ENCODE measurements at places on chromosomes 3 and 15.

- DNase-seq: no peak
Measured at GRCh38 chr15:73982222-73982962, 9.7 kb downstream of the STOML1 start.

DNA sequence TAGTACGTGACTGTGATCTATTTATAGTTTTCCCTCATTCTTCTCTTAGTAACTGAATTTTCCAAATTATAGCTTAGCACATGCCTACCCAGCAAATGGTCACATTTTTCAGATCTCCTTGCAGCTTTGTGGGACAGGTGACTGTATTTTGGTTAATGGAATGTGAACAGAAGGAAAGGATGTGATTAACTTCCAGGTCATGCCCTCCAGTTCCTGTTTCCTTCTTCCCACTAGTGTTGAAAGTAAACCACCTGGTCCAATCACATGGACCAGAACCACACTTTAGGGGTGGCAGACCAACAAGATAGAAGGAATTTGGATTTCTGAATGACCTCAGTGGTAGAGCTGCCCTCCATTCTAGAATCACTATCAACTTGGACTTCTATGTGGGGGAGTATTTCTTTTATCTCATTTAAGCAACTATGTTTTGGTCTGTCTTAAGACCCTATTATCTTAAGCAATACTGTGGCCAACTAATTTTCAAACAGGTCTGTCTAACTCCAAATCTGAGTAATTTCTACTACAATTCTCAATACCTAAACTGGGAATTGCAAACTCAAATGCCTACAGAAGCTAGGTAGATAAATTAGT, 76.0 kb upstream of the TSC22D2 start:
- no peak for DNase-seq

GRCh38 chr3:171458071-171458863, 1.9 kb downstream of the TNIK start:
- DNase-seq: no peak

- no peak for DNase-seq
Measured at GRCh38 chr3:10529809-10530208, 24.4 kb upstream of the ATP2B2 start.

DNA sequence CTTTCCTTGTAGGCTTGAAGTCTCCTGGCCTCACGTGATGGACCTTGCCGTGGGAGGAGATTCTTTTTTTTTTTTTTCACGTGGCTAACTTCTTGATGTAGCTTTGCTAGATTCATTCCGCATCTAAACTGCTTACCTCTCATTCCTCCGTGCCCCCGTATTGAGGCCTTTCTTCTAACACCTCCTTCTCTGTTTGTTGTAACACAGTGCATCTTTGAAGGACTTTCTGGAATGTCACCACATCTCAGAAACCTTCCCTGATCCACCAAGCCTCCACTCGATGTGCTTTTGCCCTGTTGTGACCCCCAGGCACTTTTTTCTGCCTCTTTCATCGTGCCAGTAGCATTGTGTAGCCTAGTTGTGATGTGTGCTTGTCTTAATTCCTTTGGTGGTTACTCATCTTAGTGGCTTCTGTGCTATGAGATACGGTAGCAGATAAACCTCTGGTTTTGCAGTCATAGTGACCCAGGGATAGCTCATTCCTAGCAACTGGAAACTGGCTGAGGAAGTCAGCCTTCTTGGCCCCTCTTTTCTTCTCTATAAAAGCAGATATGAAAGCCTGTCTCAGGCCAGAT, 1.6 kb upstream of the BNC1 start:
- DNase-seq: no peak

DNA sequence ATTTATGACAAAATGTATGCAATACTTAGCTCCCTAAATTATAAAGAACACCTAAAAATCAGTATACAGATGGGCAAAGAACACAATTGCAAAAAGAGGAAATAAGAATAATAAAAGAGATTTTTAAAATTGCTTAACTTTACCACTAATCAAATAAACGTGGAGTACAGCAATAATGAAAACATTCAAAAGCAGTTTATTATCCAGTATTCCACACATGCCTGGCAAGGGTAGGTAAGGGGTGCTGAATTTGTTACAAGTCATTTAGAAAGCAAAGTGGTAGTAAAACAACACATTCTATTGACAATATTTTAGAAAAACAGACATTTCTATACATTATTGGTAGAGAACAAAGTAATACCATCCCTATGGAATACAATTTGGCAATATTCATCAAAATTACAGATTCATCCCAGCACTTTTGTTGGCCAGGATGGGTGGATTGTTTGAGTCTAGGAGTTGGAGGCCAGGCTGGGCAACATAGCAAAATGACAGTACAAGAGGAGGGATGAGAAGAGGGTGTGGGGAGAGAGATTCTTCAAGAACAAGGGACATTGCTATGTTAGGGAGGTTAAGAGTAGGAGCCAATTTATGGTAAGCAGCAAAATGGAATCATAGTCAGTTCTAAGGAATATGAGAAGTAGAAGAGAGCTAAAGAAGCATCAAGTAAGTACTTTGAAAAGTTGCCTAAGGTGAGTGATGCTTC, 3.7 kb upstream of the ACKR4 start:
- no peak for DNase-seq

GRCh38 chr3:59056706-59057105, 6.9 kb upstream of the CFAP20DC start:
- DNase-seq: no peak

GRCh38 chr3:12049675-12050074, 45.5 kb downstream of the SYN2 start:
- DNase-seq: no peak

GRCh38 chr3:148642214-148642613, 55.5 kb upstream of the AGTR1 start:
- DNase-seq: no peak

GRCh38 chr3:182892226-182892625, 88.1 kb downstream of the DCUN1D1 start:
- DNase-seq: no peak

DNA sequence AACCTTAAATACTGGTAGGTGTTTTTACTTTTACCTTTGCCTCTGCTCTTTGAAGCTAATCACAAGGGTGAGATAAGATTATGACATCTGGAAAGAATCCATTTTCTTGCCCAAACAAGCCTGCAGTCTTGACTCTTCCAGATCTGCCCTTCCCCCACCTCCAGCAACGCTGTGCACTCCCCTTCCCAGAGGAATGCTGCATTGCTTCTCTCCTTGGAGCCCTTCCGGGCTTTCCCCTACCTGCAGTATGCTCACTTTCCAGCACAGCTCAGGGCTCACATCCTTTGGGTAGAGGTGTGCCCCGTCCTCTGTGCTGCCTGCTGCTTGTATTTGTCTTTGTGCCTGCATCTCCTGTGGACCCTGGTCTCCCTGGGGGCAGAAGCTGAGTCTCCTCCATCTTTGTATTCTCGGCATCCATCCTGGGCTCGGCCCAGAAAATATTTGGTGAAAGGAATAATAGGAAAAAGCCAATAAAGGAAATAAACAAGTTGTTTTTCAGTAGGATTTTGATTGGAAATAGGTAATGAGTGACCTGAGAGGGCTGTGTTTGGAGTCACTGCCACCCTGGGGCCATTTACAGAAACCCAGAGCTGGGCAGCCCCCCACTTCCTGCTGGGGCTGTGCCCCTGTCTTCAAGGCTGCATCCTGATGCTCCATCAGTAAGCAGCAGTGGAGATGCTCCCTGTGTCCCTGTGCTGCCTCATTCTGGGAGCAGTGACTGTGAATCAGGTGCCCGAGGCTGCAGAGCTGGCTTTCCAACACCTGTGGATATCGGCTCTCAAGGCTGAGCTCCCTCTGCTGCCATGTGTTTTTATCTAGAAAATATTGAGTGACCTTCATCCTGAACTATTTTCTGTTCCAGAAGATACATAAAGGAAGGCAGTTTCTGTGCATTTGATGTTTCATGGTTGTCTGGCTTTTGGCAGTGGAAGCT, 117.5 kb downstream of the EEFSEC start:
- no peak for DNase-seq

DNA sequence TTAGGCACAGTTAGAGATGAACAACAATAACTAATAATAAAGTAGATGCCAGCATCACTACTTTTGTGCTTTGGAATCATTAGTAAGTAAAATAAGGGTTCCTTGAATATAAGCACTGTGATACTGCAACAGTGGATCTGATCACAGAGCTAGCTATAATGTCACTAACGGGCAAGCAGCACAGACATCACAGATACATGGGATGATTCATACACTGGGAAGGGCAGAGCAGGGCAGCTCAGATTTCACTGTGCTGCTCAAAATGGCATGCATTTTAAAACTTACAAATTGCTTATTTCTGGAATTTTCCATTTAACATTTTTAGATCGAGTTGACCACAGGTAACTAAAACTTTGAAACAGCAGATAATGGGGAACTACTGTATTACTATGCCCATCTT, 476.6 kb downstream of the FHIT start:
- no peak for DNase-seq

DNA sequence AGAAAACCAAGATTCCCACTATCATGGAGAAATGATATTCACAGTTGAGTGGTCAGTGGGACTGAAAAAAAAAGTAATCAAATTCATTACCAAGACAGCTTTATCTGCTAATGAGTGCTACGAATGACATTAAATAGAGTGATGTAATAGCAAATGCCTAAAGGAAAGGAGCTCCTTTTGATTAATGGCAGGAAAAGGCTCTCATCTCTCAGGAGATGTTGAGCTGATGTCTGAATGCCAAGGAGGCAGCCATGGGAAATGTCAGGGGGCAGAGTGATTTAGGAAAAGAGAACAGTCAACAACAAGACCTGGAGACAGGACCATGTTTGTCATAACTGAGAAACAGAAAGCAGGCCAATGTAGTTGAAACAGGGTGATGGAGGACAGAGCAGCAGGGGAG, 96.7 kb upstream of the SNTN start:
- DNase-seq: no peak

- DNase-seq: no peak
Measured at GRCh38 chr3:194623449-194624290, 9.5 kb downstream of the TMEM44 start.

DNA sequence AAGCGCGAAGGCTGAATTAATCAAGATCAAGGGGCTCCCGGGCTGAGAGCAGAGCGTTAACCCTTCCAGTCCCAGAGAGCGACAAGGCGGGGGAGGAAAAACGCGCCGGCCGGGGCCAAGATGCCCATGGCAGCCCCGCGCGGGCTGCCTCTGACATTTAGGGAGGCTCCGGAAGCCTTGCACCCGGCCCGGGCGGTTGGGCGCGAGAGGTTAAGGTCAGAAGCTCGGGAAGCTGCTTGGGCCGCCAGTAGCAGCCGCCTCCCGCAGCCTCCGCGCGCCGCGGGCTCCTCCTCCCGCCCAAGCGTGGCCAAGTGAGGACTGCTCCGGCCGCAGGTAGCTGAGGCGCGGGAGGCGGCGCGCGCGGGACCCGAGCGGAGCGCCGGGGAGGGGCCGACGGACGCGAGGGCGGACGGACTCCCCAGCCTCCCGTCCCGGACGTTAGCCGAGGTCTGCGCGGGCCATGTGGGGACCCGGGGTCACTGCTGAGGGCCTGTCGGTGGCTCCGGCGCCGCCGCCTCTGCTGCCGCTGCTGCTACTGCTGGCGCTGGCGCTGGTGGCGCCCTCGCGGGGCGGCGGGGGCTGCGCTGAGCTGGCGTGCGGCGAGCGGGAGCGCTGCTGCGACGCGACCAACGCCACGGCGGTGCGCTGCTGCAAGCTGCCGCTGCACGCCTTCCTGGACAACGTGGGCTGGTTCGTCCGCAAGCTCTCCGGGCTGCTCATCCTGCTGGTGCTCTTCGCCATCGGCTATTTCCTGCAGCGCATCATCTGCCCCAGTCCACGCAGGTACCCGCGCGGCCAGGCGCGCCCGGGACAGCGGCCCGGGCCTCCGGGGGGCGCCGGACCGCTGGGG, at the start of gene C3orf80:
Gene C3orf80, plus strand, starts transcription at position 247 of the 850 bp plus-strand sequence. Its CDS starts 214 bp downstream, at position 461.
- DNase-seq: no peak

GRCh38 chr15:90325726-90326125, 26.4 kb upstream of the ZNF774 start:
- no peak for DNase-seq

DNA sequence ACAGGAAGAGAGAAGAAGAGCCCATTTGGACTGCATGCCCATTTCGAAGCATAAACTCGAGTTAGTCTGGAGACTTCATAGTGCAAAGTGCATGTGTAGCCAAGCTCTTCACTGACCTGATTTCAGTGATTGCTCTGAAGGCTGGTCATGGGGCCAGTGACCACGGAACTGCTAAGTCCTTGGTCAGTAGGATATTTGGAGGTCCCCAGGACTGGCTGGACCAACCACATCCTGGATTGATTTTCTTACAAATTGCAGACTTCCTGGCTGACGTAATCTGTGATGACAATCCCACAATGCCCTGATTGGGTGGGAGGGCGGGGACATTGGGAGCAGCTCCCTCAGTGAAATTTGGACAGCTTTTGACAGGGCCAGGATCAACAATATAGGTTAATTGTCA, 233.4 kb downstream of the CACNA2D3 start:
- DNase-seq: no peak

GRCh38 chr15:70505411-70505919, 257.9 kb downstream of the UACA start:
- DNase-seq: no peak

DNA sequence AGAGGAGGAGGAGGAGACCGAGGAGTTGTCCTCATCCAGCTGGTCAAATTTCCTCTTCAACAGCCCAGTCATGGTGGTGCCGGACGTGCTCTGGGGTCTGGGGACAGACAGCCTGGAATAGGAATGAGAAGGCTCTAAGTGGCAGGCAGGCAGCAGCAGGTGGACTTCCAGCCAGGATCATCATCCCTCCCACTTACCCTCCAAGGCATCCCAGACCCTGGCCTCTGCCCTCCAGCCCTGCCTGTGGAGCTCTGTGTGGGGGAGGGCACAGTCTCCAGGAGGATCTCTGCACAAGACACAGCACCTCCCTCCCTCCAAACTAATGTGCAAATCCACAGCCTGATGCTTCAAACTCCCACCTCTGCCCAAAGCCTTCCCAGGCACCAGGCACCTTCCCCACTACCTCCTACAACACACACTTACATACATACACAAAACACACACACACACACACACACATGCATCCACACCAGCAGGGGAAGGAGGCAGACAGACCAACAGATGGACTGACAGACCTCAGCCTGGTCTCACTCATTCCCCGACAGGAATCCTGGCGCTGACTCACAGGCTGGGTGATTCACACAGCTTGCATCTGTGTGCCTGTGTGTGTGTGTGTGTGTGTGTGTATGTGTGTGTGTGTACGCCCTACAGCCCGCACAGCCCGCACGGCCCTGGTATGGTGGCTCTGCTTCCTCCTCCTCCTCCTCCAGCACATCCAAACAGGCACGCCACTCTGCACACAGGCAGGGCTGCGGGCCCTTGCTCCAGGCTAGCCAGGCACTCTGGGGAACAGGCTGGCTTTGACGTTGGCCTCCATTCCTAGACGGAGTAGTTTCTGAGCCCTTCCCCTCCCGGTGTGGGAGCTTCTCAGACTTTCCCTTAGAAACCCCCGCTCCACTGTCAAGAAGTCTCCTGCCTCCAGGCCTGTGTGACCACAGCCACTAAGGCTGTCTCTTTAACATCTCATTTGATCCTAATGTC, 6.5 kb downstream of the CSRNP1 start:
- DNase-seq: no peak

DNA sequence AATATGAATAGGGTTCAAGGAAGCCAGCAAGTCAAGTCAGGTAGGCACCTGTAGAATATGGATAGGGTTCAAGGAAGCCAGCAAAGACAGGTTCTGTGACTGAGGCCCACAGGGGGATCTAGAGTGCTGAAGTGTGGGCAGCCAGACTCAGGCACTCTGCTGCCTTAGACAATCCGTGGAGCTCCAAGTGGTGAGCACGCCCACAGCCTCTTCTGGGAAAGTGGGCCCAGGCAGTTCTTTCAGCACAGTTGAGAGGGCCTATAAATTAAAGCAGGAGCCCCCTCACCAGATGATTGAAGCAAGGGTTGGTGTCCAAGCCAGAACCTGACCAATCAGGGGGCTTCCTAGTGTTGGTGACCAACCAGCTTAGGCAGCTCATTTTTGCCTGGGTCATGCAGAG, 51.0 kb downstream of the ANP32A start:
- no peak for DNase-seq

Data from substantia nigra (tissue), 51 donors.